Cortex of kidney (tissue), 1 donor: ENCODE measurements at places on chromosomes 1 and 21.

DNA sequence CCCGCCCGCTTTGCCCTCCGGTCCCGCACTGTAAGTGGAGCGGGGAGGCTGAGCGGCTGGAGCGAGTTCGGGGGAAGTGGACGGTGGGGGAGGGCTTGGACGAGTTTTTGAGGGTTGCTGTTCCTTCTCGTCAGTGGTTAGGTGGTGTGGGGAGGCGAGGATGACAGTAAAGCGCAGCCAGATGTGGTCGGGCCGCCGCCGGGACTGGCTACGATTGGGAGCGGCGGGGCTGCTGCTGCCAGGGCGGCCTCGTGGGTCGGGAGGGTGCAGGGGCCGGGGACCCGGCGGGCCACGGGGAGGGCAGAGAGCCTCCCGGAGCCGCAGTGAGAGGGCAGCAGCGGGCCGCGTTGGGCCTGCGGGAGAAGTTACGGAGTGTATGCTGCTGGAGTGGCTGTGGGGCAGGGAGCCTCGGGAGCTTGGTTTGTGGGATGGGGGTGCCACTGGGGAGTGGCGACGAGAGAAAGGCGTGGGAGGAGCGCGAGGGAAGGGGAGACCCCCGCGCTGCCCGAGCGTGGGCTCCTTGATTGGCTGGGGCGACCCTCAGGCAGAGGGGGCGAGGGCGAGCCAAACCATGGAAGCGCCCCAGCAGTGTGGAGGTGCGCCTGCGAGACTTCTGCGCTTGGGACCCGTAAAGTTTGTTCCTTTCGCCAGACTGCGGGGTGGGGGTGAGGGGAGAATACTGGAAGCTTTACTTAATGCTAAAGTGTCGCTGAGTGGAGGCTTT, 2.1 kb downstream of the ADGRL2 start:
- DNase-seq: no peak

DNA sequence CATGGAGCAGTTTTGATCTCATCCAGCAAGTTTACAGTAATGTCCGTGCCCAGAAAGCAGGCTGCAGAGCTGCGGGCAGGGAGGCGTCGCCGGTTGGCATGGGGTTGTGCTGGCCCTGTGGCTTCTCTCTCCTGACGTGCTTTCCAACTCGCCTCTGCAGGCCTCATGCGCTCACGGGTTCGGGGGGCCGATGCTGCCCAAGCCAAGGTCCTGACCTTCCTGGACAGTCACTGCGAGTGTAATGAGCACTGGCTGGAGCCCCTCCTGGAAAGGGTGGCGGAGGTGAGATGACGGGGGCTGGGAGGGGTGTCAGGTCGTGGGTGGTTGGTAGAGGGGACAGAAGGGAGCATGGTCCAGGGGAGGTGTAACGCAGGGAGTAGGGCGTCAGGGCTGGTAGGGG, 176.1 kb downstream of the GALNT2 start:
- no peak for DNase-seq

DNA sequence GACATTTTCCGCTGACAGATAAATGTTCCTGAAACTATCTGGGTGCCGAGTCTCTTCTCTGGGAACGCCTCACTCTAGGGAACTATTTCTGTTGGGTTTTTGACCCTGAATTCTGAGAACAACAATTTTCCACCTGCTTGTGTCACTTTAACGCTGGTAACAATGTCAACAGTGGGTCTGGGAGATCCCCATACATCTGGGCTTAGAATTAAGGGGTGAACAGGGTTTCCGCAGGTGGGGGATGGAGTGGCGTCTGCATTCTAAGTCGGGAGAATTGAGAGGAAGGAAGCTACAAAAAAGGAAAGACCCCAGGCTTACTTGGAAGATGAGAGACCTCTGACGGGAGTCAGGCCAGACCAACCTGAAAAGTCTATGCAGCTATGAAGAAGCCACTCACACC, 8.7 kb downstream of the CD247 start:
- no peak for DNase-seq

- no peak for DNase-seq
Measured at GRCh38 chr1:42323551-42323950, 11.5 kb downstream of the FOXJ3 start.

- no peak for DNase-seq
Measured at GRCh38 chr1:18155881-18156385, 48.3 kb downstream of the IGSF21 start.

DNA sequence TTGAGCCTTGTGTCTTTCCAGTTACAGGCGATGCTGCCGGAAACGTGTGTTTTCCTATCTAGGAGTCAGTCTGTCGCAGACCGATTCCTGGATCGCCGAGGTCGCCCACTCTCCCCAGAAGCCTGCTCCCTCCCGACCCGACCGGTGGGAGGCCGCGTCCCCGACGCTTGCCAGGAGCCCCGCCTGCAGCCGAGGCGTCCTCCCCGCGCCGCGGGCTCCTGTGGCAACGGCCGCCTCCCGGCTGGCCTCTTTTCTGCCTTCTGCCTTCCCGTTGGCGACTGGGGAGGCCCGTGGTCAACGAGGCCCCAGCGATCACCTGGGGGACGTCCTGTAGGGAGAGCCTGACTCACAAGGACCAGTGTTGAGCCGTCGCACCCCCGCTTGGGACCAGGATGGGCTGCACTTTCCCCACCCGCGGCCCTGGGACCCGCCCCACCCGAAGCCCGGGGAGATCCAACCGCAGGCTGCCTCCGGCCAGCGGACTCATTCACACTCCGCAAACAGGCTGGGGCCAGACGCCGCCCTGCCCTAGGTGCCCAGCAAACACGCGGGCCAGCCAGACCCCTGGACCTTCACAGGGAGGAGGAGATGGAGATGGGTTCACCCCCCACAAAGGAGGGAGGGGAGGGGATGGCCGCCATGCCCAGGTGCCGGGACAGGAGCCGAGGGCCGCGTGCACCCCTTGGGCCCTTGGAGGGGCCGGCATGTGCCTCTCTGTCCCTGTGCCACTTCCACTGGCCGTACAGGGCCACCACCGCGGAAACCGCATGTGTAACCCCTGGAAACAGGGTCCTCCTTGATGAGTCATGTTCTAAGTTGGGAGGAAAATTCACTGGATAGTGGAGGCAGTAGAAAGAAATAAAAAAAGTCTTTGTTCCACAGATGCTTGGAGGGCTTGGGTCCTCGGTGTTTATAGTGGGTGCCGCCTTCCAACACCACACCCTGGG, 7.2 kb upstream of the COL6A1 start:
- no peak for DNase-seq

DNA sequence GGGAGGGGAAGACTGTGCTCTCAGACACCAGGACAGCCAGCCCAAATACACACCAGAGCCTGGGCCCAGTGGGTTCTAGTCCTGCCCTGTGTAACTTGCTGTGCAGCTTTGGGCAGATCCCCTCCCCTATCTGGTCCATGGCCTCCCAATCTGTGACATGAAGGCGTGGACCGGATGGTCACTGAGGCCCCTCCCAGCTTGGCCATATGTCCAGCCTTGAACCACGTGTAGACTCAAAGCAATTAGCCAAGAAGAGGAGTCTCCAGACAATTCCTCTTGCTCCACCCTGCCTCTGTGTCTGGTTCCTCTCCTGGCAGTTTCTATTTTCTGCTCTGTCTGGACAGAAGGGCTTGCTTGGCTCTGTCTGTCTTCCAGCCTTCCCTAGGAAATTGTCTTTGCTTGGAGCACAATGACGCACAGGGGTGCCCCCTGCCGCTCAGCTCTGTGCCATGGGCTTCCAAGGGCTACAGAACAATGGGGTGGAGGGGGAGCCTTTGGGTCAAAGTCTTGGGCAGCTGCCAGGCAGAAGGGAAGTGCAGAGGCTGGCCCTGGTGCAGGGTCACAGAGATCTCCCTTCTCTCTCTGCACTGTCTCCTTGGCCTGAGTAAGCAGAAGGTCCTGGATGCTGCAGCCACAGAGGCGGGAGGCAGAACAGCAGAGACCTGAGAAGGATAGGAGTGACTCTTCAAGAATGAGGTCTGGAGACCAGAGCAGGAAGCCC, 66.1 kb downstream of the TENT5C start:
- DNase-seq: no peak
